ENCODE measurements at places on chromosomes 4 and X. TPM values are rescaled to one million over a fixed set of nuclear protein-coding genes. Genes with fewer than 3 reads are reported as not detected.

DNA sequence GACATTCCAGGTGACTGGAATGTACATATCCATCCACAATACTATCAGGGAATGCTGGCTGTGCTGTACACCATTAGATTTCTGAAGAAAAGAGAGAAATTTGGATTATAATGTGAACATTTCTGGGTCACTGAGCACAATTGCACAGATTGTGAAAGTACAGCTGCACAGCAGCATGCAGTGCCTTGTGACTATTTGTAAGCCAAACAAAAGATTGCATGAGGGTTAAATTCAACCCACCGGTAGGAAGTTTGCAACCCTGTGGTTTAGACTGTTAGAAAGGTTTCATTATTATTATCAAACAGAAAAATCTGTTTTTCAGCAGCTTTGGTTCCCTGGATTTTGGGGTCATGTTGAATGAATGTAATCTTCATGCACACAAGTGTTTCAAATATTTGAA lies 24.5 kb downstream of the DDIT4L start:
- H3K4me1 ChIP-seq: peaks cover 31% of the 10 kb centered on the region
- H3K36me3 ChIP-seq: peaks cover 12% of the 10 kb centered on the region
- H3K4me3 ChIP-seq: no peak overlapping the region
- peaks cover 3% of the 10 kb centered on the region for H3K27me3 ChIP-seq
- no peak overlapping the region for H3K27ac ChIP-seq

GRCh38 chr4:39227906-39228305 lies 45.6 kb downstream of the WDR19 start:
- H3K27ac ChIP-seq: no peak overlapping the region
- no peak for DNase-seq
- no peaks in the 10 kb centered on the region for H3K4me1 ChIP-seq

GRCh38 chr4:122861172-122861943 lies 34.7 kb downstream of the FGF2 start:
- H3K27me3 ChIP-seq: peaks cover 38% of the 10 kb centered on the region
- H3K27ac ChIP-seq: no peak overlapping the region
- no peaks in the 10 kb centered on the region for H3K36me3 ChIP-seq
- H3K4me3 ChIP-seq: no peak overlapping the region

DNA sequence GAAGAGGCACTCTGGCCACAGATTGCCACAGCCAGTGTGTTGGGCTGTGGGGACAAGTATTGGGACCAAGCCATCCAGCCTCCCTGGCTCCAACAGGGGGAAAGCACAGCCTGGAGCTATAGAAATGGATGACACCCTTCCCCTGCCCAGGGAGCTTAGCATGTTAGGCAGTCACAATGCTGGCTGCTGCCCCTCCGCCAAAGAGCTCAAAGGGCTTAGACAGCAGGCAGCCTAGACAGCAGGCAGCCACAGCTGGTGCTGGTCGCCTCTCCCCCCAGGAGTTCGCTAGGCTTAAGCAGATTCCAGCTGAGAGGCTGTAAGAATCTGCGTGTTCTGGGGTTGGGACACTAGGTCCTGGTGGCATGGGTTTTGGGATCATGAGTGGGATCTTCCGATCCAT lies 94.5 kb upstream of the MXRA5 start:
- no peaks in the 10 kb centered on the region for H3K36me3 ChIP-seq
- no peaks in the 10 kb centered on the region for H3K27me3 ChIP-seq
- no peaks in the 10 kb centered on the region for H3K4me1 ChIP-seq
- H3K27ac ChIP-seq: no peak overlapping the region

DNA sequence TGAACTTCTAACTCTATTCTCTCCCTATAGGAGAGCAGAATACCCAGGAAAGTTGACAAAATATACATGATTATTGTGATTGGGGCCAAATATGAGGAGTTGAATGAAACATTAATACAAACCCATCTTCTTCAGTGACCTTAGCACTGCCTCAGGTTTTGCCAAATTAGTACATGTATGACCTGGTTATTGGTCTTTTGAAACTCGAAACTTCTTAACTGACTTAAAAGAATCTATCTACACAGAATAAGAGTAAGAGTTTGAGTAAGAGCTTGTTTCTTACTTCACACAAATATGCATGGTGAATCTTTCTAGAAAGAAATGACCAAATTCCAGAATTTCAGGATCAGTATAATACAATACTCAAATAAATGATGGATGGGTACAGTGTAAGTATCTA lies 213.0 kb upstream of the GK2 start:
- no peak overlapping the region for H3K27ac ChIP-seq
- no peak for DNase-seq
- H3K36me3 ChIP-seq: no peaks in the 10 kb centered on the region
- no peak overlapping the region for H3K4me3 ChIP-seq
- peaks cover 16% of the 10 kb centered on the region for H3K27me3 ChIP-seq

DNA sequence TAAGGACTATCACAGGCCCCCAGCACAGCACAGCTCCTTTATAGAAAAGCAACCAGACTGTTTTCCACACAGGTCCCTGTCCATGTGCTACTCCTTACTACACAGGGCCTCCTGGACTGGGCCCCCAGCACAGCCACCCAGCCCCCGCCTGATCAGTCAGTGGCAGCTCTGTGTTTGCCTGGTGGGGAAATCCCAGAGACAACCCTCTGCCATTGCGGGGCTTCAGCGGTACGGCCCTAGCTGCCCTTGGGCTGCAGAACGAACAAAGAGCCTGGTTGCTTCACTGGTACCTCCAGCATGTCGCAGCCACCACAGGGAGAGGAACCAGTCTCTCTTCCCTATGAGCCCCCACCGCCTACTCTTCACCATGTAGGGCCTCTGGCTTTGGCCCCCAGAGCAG lies 30.7 kb downstream of the CBR4 start:
- H3K4me1 ChIP-seq: no peaks in the 10 kb centered on the region
- DNase-seq: no peak
- H3K27ac ChIP-seq: no peak overlapping the region

The STPG2 gene
- not detected for total RNA-seq

The POF1B gene
- 0.35 TPM for total RNA-seq

The RHOXF2 gene
- total RNA-seq: not detected
